Activated CD8-positive, alpha-beta memory T cell treated with anti-CD3 and anti-CD28 coated beads, Interleukin-2, amount 10 ng/mL, durations not matched to agents 7 days and 5 days (primary cell): ENCODE measurements at places on chromosomes 1 and 21. TPM values are rescaled to one million over a fixed set of nuclear protein-coding genes. Genes with fewer than 3 reads are reported as not detected.

The PBX1 gene
- total RNA-seq: not detected

The ATP13A2 gene
- 52.9 TPM for total RNA-seq

The TMEM53 gene
- total RNA-seq: 3.7 TPM

The RNU1-4 gene
- total RNA-seq: 922 TPM

The CHODL gene
- total RNA-seq: 0.91 TPM

The SLAMF1 gene
- 59.3 TPM for total RNA-seq

The DCST2 gene
- total RNA-seq: 0.09 TPM

The UBXN10 gene
- 0.23 TPM for total RNA-seq

The SYT11 gene
- 17.1 TPM for total RNA-seq

The CFHR4 gene
- not detected for total RNA-seq

- DNase-seq: no peak
Measured at GRCh38 chr1:204307334-204307883, 52.3 kb downstream of the PLEKHA6 start.

- DNase-seq: no peak
Measured at GRCh38 chr1:54397090-54397591, 9.1 kb downstream of the SSBP3 start.

GRCh38 chr1:53460666-53461322 is 1.6 kb downstream of the DMRTB1 start:
- no peak for DNase-seq

GRCh38 chr1:246569248-246570238 is 3.3 kb downstream of the CNST start:
- DNase-seq: peak; percentile 44

- no peak for DNase-seq
Measured at GRCh38 chr21:45365608-45366241, 39.2 kb upstream of the COL18A1 start.

GRCh38 chr1:216032961-216033614 is 390.2 kb downstream of the USH2A start:
- no peak for DNase-seq

GRCh38 chr21:29145354-29145782 is 14.9 kb downstream of the MAP3K7CL start:
- no peak for DNase-seq

GRCh38 chr1:193062698-193063463 is 3.5 kb downstream of the RO60 start:
- no peak for DNase-seq

DNA sequence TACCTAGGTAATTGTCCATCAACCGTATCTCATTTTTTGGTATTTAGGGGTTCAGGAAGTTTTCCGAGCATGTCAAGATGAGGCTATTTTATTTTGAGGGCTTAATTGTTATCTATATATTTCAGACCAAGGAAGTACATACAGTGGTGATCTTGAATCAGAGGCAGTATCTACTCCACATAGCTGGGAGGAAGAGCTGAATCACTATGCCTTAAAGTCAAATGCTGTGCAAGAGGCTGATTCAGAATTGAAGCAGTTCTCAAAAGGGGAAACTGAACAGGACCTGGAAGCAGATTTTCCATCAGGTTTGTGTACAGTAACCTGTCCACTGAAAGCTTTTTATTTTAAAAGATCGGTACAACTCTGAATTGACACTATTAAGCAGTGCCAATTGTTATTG is 130.2 kb downstream of the ZMYM4 start:
- no peak for DNase-seq

DNA sequence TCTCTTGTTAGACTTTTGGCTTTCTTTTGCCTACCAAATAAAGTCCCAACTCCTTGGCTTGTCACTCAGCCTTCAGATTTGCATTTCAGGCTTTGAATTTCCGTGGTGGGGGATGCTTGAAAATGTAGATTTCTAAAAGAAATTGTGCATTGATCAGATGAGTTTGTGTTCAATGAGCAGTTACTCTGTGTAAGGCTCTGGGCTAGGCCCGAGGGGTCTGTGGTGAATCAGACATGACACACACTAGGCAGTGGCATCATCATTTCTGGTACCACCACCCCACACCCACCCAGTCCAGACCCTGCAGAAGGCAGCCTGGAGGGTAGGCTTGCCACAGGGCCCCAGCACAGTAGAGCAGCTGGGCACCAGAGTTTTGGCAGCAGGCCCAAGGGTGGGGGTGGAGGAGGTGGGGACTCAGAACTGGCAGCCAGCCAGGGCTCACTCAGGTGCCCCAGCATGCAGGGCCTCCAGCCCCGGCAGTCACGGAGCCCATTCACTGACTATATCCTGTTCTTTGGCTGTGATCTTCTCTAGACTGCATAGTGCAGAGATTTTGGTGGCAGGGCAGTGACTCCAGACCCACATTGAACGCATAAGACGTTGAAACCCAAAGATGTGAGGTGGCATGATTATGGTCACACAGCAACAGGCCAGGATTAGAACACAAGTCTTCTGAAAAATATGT is 97.2 kb upstream of the ARTN start:
- peak; percentile 50 for DNase-seq

- no peak for DNase-seq
Measured at GRCh38 chr1:198496216-198497143, 44.0 kb downstream of the ATP6V1G3 start.

- no peak for DNase-seq
Measured at GRCh38 chr1:235307158-235308124, 20.5 kb downstream of the ARID4B start.

DNA sequence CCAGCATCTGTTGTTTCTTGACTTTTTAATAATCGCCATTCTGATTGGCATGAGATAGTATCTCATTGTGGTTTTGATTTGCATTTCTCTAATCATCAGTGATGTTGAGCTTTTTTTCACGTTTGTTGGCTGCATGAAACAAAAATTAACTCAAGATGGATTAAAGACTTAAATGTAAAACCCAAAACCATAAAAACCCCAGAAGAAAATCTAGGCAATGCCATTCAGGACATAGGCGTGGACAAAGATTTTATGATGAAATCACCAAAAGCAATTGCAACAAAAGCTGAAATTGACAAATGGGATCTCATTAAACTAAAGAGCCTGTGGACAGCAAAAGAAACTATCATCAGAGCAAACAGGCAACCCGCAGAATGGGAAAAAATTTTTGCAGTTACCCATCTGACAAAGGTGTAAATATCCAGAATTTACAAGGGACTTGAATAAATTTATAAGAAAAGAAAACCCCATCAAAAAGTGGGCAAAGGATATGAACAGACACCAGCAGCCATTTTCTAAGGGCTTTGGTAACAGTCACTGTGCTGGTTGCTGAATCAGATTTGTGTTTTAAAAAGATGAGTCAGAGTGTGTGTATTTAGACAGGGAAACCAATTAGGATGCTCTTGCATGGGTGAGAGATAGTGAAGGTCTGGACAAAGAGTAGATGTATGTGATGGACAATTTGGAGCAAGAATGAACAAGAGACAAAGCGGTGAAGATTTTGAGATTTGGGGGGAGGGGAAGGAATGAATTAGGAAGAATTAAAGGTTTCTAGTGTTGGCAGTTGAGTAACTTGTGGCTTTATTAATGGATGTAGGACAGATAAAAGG is 110.7 kb downstream of the RYR2 start:
- no peak for DNase-seq

DNA sequence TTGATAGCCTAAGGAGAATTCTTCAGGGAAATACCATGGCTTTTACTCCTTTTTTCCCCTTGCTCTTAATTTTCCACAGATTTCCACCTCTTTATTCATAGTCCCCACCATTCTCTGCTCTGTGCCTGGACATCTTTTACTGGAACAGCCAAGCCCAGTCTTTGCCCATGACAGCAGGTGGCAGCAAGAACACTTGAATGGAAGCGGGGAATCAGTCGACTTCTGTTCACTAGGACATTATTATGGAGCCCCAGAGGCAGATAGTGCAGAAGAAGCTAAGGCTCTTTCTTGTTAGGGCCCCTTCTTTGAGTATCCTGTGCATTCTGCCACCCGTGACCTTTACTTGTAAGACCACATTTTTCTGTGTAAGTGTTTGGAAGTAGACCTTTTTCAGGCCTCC is 6.3 kb downstream of the OR14I1 start:
- no peak for DNase-seq

GRCh38 chr1:46456411-46456963 is 33.1 kb upstream of the DMBX1 start:
- DNase-seq: no peak

- no peak for DNase-seq
Measured at GRCh38 chr1:182083851-182084486, 22.5 kb upstream of the ZNF648 start.

DNA sequence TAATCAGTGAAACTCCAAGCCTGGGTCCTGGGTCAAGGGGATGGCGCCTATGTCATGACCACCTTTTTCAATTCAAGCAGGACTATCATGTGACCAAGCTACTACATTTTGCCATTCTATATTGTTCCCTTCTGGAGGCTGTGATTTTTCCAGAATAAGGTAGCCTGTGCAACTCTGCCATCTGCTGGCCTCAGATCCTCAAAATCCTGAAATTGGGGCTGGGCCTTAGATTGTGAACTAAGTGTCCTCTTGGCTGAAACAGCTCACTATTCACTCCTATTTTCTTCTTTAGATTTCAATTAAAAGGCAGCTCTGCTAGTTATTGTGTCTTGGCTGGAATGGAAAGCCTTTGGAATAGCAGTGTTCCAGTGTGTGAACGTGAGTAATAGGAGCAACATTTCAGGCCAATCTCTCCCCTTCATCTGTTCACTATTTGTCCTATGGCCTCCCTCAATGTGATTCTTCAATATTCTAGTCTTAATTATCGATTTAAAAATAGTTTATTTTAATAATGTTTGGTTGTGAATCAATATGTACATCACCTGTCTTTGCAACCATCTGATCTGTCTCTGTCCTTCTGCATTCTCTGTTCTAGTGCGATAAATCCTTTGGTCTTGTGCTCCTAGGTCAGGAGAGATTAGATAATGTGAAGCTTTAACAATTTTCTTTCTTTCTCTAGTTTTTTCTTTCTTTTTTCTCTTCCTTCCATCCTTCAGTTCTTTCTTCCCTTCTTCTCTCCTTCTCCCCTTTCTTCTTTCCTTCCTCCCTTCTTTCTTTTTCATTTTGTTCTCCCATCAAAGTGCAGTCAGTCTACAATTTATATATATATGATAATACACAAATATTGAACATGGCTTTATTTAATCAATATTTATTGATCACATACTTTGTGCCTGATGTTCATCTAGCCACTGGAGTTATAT is 69.8 kb downstream of the CR1 start:
- no peak for DNase-seq

DNA sequence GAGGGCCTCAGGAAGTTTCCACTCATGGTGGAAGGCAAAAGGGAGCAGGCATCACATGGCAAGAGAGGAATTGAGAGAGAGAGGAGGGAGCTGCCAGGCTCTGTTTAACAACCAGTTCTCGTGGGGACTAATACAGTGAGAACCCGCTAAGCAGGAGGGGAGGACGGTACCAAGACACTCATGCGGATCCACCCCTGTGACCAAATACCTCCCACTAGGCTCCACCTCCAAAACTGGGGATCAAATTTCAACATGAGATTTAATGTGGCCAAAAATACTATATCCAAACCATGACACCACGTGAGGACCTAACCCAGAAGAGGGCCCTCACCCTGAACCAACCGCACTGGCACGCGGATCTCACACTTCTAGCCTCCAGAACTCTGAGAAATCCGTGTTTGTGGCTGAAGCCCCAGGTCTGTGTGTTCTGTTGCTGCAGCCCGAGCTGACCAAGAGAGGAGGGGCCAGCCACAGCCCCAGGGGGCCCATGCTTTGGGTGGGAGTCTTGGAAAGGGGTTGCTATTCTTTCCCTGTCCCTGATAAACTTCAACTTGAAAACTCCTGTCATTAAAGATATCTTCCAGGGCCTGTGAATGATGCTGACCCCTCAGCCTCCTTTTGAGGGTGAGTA is 32.0 kb downstream of the TRIM67 start:
- no peak for DNase-seq

- DNase-seq: no peak
Measured at GRCh38 chr1:10795276-10796021, 997 bp downstream of the CASZ1 start.
